Nephron progenitor cell (in vitro differentiated cells): ENCODE measurements at places on chromosomes 4 and X.
A peak's percentile ranks its signal among the peaks of the same experiment; 100 is the strongest.

- peak; percentile 16 for DNase-seq
These were observed 8.9 kb upstream of the TMA16 start for GRCh38 chr4:163485589-163485988.

DNA sequence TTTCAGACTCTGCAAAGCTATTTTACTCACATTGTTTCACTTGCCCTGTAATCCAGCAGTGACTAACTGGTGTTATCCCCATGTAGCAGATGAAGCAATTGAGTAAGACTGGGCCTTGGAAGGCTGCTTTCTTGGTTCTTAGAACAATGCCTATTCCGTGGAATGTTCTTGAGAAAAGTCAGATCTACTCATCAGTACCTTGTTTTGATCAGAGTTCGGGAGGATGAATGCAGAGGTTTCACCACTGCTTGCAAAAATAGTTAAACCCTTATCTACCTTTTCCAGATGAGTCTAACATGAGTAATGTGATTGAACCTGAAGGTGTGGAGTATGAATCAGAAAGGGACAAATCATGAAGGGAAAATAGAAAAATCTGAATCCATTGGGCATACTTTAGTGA is 1.8 kb downstream of the MAOB start:
- DNase-seq = no peak

DNA sequence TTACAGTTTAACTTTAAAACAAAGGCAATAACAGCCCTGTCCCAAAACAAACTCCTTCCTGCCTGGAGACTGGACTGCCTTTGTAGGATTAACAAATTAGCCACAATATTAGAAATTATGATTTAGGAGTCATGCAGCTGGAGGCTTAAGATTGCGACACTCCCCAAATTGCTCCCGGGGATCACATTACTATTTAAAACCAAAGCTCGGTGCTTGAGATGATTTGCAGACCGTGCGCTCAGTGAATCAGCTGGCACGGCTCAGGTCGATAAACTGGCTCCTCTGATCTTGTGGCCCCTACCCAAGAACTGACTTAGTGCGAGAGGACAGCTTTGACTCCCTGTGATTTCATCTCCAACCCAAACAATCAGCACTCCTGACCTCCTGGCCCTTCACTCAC is 829.3 kb downstream of the NLGN4X start:
- DNase-seq = no peak

- DNase-seq = no peak
These were observed 33.1 kb upstream of the EFNB1 start for GRCh38 chrX:68795741-68796140.

DNA sequence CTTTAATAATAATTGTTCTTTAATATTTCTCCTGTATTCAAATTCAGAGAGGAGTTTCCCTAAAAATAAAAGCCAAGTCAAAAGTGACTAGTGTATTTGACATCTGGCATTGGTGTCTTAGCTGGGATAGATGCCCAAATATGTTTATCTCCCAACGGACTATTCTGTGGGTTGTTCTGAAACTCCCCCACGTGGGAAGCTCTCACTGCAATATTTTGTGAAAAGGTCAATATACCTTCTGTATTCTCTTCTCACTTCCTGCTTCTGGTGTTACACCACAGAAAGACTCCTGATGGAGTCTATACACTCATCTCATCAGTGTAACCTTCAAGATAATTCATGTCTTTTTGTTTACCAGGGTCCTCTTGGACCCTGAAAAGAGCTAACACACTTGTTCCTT is 2052.8 kb upstream of the TENM3 start:
- DNase-seq = no peak

- no peak for DNase-seq
These were observed 6.2 kb upstream of the SETD7 start for GRCh38 chr4:139562067-139562684.

DNA sequence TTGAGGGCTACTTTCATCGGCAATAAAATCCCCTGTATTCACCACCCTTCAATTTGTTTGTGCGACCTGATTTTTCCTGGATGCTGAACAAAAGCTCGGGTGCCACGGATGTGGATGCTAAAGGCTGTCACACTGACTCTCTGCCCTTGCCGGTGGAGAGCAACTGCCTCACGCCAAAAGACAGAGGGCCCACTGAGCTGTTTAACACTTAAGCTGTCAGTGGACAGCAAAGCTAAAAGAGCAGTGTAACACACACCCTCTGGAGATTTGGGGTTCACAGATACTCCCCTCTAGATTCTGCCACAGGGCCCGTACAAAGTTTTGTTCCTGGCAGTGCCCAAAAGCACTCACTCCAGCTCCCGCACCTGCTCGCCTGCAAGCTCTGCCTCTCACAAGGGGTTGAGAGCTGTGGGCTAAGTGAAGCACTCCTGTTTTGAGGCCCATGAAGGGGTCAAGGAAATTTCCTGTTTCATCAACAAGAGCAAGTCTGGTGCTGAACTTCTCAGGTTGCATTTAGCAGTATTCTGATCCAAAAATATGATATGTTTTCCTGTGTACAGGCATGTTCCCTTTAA is 1571.9 kb downstream of the ADGRL3 start:
- no peak for DNase-seq

GRCh38 chr4:2436301-2436700 is 17.5 kb downstream of the CFAP99 start:
- no peak for DNase-seq

GRCh38 chr4:37453281-37453998 is 208.9 kb downstream of the NWD2 start:
- DNase-seq = peak; percentile 73

DNA sequence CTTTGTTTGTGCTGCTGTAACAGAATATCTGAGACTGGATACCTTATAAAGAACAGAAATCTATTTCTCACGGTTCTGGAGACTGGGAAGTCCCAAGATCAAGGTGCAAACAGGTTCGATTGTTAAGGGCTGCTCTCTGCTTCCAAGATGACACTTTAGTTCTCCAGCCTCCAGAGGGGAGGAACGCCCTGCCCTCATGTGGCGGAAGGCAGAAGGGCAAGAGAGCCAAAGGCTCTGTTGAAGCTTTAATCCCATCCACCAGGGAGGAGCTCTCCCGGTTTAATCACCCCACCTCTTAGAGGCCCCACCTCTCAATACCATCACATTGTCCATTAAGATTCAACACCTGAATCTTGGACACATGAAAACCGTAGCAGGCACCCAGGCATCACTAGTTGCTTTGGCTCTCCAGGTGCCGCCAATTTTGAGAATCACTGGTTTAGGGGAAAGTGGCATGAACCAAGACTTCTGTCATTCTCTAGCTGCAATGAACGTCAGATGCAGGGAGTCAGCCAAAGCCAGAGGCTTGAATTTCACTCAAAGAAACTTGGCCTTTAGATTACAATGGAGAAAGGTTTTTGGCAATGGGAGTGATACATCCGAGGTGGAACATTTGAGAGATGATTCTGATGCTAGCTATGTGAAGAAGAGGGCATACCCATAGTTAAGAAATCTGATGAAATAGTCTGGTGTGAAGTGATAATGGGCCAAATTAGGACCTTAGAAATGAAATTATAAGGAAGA is 15.7 kb downstream of the FHL1 start:
- DNase-seq = peak; percentile 37

DNA sequence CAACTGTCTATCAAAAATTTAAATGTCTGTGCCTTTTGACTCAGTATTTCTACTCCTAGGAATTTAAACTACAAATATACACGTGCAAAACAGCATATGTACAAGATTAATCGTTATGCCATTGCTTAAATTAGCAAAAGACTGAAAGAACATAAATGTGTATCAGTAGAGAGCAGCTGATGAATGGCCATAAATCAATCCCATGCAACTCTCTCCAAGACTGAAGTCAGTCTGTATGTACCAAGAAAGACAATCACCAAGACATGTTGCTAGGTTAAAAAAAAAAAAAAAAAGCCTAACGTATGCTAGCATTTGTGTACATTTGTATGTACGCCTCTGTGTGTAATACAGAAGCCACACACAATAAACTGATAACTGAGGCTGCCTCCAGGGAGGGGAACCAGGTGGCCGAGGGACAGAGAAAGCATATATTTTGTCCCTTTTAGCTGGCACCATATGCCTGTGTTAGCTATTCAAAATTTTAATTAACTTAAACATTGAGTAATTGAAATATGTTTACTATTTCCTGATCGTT is 130.7 kb downstream of the SH3KBP1 start:
- DNase-seq = no peak

DNA sequence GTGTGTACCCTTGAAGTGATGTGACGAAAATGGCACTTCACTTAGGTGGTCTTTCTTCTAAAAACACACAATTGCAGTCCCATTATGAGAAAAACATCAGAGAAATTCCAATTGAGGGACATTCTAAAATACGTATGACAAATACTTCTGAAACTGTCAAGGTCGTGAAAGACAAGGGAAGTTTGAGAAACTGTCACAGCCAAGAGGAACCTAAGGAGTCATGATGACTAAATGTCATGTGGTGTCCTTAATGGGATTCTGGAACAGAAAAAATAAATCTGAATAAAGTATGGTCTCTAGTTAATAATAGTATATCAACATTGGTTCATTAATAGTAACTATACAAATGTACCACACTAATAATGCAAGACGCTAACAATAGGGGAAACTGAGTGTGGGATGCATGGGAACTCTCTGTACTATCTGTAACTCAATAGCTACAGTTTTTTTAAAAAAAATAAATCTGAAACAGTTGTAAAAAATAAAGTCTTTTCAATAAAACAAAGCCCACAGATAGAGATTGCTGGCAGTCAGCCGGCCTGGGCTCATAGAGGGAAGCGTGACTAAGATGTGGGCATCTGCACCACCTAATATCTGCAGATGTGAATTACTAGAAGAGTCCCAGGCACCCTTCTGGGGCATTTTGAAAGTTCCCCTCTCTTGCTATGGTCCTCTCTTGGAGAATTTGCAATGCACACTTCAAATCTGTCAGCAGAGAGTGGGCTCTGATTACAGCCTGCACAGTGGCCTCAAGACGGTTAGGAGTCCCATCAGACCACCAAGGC is 47.6 kb downstream of the MID1IP1 start:
- no peak for DNase-seq

DNA sequence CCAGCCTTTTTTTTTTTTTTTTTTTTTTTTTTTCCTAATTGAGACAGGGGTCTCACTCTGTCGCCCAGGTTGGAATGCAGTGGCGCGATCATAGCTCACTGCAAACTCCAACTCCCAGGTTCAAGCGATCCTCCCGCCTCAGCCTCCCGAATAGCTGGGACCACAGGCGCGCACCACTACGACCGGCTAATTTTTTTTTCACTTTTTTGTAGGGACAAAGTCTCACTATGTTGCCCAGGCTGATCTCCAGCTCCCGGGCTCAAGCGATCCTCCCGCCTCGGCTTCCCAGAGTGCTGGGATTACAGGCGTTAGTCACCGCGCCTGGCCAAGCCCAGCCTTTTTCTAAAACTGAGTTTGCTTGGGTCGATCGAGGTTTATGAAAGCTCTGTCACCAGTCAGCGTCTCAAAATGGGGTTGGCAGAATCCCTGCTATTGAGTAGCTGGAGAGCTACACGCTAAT is 1.3 kb upstream of the OTUD5 start:
- no peak for DNase-seq

DNA sequence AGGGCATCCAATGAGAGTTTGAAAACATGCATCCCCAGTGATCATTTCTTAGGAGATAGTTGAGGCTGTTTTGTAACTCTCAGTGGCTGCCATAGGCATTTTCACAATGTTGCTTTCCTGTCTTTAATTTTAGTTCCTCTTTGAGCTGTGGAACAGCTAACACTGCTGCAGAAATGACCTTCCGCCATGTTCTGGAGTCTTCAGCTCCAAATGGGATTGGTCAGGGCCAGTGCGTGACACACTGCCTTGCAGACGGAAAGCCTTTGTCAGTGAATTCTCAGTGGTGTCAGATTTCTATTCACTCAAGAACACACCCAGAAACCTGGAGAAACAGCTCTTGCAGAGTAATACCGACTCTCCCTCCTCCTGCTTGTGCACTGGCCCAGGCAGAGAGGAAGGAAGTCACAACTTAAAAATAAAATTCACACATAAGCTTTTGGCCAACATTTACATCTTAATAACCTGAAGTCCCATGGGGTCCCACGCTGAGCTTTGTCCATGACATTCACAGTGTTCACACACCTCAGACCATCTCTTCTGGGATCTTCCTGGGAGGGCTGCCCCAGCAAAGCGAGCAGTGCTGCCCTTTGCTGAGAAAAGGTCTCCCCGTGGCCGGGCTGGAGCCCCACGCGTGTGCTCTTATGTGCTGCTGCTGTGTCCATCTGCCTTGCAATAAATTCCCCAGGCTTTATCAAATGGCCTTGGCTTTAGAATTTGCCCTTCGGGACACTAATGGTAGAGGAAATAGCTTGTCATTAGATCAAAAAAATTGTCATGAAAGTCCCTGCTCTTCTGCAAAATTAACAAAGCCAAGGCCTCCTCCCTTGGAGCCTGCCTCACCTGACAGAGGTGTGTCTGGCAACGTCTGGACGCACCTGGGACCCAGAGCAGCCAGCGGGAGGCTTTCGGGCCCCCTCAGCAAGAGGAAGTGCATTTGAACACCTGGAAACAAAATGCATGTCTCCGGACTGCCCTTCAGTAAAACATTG is 126.8 kb downstream of the IRF2 start:
- peak; percentile 36 for DNase-seq

GRCh38 chr4:172850838-172851237 is 317.8 kb upstream of the GALNT7 start:
- DNase-seq = no peak

DNA sequence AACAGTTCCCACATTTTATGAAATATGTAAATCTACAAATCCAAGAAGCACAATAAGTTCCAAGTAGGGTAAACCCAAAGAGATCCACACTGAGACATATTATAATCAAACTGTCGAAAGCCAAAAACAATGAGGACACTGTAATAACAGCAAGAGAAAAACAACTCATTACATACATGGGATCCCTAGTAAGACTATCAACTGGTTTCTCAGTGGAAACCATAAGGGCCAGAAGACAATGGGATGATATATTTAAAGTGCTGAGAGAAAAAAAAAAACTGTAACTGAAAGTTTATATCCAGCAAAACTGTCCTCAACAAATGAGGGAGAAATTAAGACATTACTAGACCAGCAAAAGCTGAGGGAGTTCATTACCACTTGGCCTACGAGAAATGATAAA is 34.7 kb downstream of the GLRA2 start:
- DNase-seq = no peak

GRCh38 chrX:108036298-108036973 is 8.4 kb upstream of the VSIG1 start:
- no peak for DNase-seq

GRCh38 chr4:173191623-173192041 is 23.0 kb downstream of the GALNT7 start:
- DNase-seq = no peak

DNA sequence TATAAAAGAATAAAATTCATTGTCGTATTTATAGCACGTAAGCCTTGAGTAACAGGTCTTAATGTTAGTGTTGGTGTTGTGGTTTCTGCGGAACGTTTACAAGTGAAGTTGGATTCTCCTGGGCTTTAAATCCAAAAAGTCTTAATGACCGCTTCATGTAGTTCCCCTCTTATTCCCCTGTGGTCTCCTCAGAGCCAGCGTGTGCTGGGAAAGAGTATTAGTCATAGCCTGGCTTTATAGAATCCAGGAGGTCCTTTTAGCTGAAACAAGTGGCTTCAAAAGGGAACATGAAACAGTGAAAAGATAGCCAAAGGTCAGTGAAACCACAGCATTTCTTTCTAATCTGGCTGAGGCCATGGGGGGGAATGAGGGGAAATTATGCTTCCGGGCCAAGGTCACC is 79.1 kb downstream of the CLCN4 start:
- DNase-seq = no peak
